Ammon's horn (tissue), 1 donor: ENCODE measurements at places on chromosomes 7 and 10.

DNA sequence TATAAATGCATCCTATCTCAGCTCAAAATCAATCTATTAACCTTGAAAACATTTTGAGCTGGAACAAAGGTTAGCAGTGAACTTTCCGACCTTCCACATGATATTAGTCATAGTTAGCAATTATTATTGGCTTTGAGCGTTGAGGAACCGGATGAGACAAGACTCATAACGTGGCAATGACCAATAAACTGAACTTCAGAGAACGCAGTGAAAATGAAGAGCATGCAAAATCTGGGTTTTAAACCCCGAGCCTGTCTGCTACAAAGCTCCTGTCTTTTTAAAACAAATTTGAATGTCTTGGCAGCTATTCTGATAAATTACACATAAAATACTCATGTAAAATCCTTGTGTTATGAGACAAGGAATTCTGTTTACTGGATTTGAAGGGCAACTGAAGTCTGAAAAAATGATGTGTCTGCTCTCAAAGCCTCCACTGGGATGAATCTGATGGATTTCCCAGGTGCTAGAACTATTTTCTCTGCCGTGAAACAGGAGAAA, 74.7 kb upstream of the ITGB1 start:
- DNase-seq, result no peak

DNA sequence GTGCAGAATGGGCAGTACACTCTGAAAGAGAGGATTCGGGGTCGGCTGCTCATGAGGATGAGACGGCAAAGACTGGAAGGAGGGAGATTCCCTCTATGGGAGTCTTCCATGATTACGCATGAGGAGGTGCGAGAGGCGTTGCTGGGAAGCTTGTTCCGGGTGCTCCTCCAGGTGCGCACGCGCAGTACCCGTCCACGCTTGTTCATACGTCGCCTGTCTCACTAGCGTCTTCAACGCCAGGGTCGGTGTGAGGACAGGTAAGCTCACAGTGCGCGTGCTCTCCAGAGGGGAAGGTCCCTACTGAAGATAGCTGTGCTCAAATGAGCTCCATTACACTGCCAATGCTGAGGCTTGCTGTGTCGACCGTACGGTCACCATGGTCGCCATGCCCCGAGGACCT, 39.3 kb upstream of the BNIP3 start:
- DNase-seq, result no peak

DNA sequence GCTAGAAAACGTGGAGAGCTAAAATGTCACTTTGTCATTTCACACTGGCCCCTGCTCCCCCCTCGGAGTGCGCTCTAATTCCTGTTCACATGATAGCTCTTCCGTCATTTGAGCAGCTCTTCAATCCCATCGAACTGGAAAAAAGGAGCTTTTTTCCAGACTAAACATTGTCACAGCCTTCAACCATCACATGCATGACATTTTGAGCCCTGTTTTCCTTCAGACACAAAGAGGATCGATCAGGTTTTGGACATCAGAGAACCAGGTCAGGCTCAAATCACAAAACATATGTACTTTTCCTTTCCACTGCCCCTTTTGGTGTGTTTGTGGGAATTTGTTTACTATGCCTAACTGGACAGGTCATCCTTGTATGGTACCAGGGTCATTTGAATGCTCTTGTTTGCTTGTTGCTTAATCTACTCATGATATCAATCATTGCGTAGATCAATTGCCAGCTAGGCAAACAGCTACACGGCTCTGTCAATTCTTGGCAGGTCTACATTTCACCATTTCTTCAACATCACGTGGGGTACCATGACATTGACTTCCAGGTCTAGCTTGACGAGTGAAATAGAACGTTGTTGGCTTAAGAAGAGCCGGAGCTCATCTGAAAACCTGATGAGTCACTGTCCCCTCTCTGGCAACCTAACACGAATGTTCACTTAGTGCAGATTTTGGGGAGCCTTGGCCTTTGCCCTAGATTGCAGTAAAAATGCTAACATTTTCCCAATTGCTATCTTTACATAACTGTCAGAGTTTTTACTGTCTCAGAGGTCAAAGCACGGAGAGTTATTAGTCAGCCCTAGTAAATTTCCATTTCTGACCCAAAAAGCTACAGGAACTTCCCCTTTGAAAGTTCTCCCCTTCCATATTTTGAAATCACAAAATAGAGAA, 87.3 kb downstream of the LYZL2 start:
- DNase-seq, result no peak

DNA sequence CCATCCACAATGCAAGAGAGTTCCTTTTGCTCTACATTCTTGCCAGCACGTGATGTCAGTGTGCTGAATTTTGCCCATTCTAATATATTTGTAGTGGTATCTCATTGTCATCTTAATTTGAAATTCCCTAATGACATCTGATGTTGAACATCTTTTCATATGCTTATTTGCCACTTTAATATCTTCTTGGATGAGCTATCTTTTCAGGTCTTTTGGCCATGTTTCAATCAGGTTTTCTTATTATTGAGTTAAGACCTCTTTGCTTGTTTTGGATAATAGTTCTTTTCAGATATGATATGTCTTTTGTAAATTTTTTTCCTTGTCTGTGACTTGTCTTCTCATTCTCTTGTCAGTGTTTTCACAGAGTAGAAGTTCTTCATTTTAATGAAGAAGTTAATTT, 20.4 kb upstream of the FAM3C start:
- DNase-seq, result no peak

- no peak for DNase-seq
Observed at GRCh38 chr10:51656503-51656902, 42.9 kb downstream of the CSTF2T start.
